ENCODE measurements at places on chromosomes 4 and X.
A peak's percentile ranks its signal among the peaks of the same experiment; 100 is the strongest.

DNA sequence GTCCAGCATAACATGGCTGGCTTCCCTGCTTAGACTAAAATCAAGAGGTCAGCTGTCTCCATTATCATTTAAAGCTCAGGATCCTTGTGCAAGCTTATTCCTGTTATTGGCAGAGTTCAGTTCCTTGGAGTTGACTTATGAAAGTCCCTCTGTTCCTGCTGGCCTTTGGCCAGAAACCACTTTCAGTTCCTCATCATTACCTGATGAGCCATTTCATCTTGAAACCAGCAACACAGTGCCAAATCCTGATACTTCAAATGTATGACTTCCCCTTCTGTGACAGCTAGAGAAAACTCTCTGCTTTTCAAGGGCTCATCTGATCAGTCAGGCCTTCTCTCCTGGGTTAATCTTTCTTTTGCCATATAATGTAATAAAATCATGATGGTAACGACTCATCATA is 110.6 kb upstream of the FSTL5 start:
- no peak for DNase-seq

DNA sequence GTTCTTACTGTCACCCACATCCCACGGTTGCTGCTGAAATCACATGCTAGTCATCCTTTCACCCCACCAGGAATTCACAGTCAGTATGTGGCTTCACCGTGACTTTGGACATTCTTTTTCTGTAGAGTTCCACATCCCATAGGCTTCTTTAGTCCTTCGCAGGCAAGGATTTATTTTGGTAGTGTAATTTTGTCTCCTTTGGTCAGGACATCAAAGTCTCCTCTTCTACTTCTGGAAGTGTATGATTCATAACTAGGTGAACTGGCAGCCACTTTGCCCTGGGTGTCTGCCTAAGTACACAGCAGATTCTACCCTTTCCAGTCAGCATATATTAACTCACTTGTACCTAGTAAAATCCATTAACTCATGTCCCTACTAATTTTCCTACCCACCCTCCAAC is 38.3 kb upstream of the MMAA start:
- DNase-seq: no peak

DNA sequence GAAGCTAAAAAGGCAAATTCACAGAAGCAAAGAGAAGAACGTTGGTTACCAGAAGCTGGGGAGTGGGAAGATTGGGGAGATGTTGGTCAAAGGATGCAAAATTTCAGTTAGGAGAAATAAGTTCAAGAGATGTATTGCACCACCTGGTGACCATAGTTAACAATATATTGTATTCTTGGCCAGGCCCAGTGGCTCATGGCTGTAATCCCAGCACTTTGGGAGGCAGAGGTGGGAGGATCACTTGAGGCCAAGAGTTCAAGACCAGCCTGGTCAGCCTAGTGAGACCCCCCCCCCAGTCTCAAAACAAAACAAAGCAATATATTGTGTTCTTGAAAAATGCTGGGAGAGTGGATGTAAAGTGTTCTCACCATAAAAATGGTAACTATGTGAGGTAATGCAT is 67.9 kb downstream of the TAB3 start:
- no peak for DNase-seq

DNA sequence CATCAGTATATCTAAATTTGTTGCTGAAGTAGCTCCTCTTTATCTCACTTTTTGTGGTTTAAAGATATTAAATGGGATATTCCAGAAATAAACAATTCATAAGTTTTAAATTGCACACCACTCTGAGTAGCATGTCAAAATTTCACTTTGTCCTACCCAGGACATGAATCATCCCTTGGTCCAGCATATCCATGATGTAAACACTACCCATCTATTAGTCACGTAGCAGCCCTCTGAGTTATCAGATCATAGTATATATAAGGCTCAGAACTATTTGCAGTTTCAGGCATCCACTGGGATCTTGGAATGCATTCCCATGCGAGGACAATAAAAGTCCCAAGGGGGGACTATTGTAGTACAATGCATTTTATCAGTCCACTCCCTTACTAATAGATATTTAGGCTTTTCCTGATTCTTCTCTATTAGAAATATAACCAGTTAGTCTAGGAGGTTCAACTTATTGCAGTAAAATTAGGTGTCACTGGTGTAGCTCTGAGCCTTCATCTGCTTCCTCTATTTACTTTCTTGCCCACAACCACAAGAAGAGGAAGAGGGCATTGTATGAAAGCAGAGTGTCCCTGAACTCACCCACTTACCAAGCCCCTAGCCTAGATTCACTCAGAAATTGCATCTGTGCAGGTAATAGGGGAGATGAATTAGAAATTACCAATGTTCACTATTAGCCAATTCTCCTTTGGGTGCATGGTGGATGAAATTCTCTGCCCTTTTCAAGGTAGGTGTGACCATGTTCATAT is 409.8 kb upstream of the GALNT7 start:
- peak; percentile 34 for DNase-seq

GRCh38 chr4:8344377-8344776 is 74.8 kb downstream of the HTRA3 start:
- no peak for DNase-seq

DNA sequence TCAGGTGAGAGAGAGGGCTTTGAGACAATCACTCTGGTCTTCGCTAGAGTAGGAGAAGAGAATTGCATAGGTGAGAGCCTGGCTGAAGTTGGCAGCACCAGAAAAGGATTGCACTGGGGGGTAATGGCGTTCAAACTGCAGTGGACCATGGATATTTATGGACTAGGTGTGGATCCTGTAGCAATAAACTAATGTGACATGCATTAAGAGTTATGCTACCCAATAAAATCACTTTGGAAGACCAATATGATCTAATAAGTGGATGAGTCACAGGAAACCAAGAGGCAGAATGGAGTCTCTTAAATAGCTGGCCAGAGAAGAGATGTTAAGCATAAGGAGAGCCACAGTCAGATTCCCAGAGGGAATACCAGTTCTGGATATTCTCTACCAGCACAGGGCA is 259.8 kb downstream of the FBXO8 start:
- DNase-seq: no peak

GRCh38 chr4:106336618-106337017 is 20.3 kb downstream of the AIMP1 start:
- no peak for DNase-seq

DNA sequence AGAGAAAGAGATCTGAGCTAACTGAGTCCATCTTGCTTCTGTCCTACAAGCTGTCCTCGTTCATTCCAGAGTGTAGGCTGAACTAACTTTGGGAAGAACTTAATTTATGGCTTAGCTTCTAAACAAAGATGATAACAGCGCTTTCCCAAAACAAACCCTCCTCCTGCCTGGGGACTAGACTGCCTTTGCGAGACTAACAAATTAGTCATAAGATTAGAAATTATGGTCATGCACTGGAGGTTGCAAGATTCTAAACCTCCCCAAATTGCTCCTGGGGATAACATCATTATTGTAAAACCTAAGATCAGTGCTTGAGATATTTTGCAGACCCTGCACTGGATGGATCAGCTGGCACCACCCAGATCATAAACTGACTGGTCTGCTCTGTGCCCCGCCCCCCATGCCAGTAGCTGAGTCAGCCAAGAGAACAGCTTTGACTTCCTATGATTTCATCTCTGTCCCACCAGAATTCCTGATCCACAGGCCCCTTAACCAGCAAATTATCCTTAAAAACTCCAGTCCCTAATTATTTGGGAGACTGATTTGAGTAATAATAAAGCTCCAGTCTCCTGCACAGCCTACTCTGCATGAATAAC is 883.3 kb downstream of the TRIML1 start:
- DNase-seq: peak; percentile 13
